ENCODE measurements at places on chromosomes 3 and 15.

- no peak for DNase-seq
Observed at GRCh38 chr3:169077394-169077906, 586.1 kb downstream of the MECOM start.

DNA sequence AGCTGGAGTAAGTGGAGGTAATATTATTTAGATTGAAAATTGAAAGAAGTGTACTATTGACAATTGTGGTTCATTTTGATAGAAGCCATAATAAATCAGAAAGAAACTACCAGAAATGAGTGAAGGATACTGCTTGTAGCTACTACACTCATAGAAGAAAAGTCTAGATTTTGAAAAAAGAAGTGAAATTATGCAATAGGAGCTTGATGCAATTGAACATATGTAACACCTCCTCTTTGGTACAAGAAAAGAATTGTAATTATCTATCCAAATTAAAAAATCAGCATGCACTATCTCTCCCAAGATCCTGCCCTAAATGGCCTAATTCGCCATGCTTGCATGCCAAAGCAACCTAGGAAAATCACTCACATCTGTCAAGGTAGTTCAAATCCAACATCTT is 51.1 kb upstream of the CD200R1L start:
- no peak for DNase-seq

DNA sequence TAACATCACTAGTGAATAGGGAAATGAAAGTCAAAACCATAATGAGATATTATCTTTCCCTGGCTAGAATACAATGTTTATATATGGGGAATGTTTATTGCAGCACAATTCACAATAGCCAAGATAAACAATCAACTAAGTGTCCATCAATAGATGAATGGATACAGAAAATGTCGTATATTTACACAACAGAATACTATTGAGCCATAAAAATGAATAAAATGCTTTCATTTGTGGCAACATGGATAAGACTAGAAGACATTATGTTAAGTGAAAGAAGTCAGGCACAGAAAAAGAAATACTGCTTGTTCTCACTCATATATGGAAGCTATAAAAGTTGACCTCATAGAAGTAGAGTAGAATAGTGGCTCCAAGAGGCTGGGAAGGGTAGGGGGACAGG is 65.2 kb downstream of the SLC9C1 start:
- DNase-seq: peak; percentile 5

DNA sequence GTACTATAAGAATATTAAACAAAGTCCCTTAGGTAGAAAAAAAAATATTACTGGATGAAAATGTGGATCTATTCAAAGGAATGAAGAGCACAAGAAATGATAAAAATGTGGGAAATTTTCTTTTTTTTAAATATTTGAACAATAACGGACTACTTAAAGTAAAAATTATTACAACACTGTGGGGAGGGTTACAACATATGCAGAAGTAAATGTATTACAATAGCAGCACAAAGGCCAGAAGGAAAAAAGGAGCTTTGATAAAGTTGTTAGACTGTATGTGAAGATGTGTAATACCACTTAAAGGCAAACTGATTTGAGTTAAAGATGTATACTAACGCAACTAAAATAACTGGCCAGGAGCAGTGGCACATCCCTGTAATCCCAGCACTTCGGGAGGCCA is 427.1 kb downstream of the SHQ1 start:
- DNase-seq: no peak

- no peak for DNase-seq
Observed at GRCh38 chr15:78407608-78408354, 30.2 kb upstream of the IREB2 start.

DNA sequence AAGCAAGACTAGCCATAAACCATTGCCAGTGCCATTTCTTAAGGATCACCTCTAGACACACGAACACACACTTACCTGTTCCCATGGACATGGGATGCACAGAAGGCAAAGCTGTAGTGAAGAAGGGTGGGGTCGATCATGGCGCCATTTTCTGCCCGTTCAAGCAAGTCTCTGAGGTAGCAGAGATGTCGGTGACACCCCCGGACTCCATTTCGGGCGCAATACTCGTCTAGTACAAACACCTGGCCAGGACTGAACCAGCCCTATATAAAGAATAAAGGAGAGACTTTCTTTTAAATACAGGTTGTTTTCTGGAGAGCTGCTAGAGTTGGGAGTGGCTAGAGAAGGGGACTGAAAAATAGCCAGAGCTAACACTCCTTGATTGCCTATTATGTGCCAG is 159.4 kb upstream of the FEZF2 start:
- DNase-seq: no peak

DNA sequence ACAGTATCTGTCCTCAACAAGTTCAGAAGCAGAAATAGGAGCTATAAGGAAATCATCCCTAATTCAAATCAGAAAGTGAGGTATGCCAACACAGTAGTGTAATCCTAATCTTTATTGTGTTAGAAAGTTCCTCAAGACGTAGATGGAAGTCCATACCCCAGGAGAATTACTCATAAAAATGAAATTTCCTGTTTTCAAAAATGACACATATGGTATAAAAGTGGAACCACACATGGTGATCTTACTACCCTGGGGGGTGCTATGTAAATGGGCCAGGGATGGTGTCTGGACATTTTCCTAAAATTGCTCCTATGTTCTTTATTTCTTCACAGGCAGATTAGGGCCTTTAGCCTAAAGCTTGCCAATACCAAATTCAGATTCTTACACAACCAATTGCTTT is 204.1 kb downstream of the ARRDC4 start:
- DNase-seq: no peak

GRCh38 chr15:85539491-85539890 is 159.1 kb downstream of the AKAP13 start:
- DNase-seq: no peak

GRCh38 chr15:88918738-88919137 is 5.6 kb upstream of the MFGE8 start:
- DNase-seq: no peak

DNA sequence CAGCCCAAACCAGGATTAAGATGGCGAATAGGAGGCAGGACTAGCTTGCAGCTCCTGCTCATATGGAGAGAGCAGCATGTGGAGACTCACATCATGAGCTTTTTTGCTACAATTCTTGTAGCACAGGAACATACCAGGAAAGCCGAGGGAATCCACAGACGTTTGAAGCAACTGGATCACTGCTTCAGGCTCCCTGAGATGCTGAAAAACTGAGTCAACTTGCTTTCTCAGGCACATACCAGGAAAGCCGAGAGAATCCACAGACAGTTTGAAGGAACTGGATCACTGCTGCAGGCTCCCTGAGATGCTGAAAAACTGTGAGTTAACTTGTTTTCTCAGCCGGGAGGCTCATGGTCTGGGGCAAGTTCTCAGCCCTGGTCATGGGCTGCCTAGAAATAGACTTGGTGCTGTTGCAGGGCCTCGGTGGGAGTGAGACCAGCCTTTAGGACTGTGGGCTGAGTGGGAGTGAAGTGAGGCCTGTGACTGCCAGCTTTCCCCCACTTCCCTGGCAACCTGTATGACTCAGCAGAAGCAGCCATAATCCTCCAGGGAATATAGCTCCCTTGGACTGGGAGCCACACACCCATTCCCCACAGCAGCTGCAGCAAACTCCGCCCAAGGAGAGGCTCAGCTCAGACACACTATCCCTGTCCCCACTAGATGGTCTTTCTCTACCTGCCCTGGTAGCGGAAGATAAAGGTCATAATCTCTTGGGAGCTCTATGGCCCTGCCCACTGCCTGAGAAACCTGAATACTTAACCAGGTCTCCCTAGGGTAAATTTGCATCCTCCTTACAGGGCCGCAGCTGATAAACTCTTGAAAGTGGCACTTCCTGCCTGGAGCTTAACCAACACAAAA is 51.9 kb upstream of the PFN2 start:
- no peak for DNase-seq

GRCh38 chr3:27677565-27677964 is 44.6 kb downstream of the EOMES start:
- DNase-seq: no peak

DNA sequence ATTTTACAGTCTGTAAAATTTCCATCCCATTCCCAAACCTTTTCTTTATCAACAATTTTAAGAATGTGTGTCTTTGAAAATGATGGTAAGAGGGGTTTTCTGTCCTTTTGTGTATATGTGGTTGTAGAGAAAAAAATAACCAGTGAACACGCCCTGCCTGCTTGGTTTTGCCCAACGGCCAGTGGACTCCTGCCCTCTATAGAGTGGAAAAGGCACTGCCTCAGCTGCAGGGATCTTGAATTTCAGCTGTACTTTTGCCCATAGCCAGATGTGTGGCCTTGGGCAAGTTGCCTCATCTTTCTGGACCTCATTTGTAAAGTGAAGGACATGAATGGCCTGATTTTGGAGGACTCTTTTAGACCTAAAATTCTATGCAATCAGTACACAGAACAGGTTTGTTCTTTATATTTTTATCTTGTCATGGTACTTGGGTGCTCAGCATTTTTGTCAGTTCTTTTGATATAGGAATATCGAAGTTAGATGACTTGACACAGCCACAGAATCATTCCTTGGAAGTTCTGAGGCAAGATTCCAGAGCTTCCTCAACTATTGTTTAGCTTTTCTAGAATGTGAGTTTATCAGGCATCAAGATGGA is 81.0 kb downstream of the CLDN11 start:
- no peak for DNase-seq

- DNase-seq: no peak
Observed at GRCh38 chr15:51144021-51144532, 49.4 kb upstream of the TNFAIP8L3 start.

DNA sequence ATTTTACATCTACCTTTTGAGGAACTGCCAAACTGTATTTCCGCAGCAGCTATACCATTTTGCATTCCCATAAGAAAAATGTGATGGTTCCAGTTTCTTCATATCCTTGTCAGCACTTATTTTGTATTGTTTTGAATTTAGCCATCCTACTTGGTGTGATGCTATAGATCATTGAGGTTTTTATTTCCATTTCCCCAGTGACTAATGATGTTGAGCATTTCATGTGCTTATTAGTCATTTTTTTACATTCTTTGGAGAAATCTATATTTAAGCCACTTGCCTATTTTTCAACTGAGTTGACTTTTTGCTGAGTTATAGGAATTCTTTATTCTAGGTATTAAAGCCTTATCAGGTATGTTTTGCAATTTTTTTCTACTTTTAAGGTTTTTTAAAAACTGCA is 347.6 kb upstream of the RARB start:
- no peak for DNase-seq

DNA sequence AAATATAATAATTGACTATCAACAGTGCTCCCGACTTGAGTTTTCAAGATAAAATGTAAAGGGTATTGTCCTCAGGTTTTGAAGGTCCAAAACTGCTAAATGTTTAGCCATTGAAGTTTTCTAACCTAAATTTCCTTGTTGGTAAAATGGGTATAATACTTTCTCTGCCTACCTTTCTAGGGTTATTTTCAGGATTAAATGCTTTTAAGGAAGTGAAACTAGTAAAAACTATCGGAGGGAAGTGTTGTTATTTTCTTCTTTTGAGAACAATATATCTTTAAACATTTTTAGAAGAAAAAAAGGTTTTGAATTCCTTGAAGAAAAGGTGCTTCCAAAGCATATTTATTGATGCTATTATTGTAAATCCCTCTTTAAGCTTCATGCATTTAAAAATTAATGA is 67.3 kb downstream of the FILIP1L start:
- no peak for DNase-seq

GRCh38 chr3:138962854-138963560 is 16.0 kb downstream of the FOXL2NB start:
- DNase-seq: no peak

- no peak for DNase-seq
Observed at GRCh38 chr15:48718646-48719045, 73.1 kb upstream of the FBN1 start.

- no peak for DNase-seq
Observed at GRCh38 chr3:136414476-136414875, 164.3 kb downstream of the PCCB start.

DNA sequence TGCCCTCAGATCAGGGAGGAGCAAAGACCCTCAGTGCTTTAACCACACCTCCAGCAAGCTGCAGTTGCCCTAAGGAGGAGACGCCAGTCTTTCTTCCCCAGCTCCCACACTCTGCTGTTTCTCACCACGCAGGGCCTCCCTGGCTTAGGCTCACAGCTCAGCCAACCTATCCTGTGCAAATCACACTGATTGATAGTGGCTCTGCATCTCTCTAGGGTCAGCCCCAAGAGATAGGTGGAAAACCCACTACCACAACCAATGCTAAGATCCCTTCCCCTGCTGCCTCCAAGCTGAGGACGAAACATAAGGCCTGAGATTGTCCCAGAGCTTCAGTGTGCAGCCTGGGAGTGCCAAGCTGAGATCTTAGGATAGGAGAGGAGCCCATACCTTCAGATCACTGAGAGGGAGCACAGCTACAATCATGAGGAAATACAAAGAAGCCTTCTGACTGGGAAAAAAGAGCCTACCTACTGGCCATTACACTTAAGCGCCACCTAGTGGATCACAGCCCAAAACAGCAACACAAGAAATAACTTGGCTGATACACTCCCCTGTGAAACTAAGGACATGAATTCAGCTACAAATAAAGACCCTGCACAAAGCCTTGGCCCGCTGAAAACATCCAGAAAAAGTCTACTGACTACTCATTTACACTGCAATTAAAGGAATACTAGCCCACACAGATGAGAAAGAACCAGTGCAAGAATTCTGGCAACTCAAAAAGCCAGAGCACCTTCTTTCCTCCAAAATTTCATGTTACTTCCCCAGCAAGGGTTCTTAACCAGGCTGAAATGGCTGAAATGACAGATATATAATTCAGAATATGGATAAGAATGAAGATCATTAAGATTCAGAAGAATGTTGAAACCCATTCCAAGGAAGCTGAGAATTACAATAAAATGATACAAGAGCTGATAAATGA is 271.5 kb upstream of the DCBLD2 start:
- no peak for DNase-seq

DNA sequence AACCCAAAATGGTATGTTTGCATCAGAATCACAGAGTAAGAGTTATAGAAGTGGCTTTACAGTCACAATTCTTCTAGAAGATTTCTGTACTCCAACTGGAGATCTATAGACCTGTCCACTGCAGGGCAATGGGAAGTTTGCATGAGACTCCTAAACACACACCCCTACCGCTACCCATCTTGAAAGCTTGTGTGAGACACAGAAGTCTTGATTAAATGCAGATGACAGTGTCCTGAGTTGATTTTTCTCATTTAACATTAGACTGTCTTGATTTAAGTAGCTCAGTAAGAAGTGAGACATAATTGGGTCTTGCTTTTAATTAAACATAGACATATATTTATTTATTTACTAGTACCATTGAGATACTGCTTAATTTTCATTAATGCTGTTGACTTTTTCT is 54.4 kb downstream of the CD47 start:
- no peak for DNase-seq

Measured in NCI-H2029 (cell line).